Stimulated activated CD4-positive, alpha-beta T cell treated with anti-CD3 and anti-CD28 coated beads, Interleukin-15, amount 100 ng/mL, for 48 hours (primary cell): ENCODE measurements at places on chromosomes 2 and 18.

- DNase-seq: no peak
These were observed 178.0 kb upstream of the SPHKAP start for GRCh38 chr2:228359473-228359872.

- no peak for DNase-seq
These were observed 7.6 kb downstream of the PRKAG3 start for GRCh38 chr2:218824004-218824403.

DNA sequence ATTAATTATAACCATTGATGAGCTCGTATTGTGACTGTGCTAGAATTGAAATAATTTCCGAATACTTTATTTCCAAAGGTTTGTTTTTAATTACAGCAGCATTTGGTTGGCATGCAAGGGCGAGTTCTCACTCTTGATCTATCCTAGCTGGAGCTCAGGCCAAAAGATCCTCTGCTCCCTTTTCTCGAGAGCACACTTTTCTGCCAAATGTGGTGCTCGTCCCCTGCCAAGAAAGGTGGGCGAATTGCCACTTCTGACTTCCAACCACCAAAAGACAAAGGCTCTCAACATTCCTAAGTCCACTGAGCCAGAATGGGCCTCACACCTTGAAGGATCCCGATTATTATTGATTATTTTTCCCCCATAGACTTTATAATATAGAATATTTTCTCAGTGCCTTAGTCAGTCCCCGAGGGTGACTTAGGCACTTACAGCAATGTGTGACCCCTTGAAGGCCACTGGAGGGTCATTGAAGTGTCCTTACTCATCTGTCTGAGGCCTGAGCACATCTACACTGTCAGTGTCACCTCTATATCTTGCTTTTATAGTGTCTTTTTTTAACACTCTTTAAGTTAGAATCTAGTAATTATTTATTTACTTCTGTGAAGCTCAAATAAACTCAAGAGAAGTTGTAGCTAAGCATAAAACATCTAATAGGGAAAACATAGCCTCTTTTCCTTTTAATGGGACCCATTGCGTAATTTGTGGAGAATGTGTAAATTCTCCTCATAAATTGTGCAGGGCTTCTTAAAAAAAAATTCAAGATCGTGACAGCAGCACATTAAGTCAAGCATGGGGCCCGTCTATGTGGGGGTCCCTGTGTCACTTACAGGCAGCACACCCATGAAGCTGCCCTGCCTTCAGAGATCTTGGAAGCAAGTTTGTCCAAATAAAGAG is 98.3 kb downstream of the MEIS1 start:
- no peak for DNase-seq

DNA sequence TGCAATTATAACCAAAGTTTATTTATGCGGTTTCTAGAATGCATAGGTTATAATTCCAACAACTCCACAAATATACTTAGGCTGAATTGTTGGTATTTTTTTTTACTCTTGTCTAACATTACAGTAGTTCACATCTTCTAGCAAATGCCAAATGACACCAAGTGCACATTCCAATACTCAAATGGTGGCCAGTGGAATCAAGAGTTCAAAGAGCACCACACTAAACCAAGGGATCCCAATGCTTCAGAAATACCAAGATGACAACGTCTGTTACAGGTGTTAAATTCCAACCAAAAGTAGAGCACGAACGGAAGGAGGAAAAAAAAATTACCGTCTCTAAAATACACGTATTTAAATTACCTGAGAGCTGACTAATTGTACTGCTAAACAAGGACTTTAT is 136.2 kb downstream of the TMEM247 start:
- no peak for DNase-seq

DNA sequence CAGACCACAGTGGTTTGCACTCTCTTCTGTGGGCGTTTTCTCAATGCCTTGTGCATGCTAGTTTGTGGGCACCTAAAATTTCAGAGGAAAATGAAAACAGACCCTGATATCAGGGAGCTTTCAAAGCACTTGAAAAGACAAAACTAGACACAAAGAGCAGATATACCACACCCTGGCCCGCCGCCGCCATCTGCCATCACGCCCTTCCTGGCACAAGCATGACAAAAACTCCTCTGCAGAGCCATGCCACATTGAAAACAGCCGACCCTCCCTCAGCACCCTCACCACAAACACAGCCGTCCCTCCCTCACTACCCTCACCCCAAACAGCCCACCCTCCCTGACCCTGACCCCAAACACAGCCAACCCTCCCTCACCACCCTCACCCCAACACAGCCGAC is 84.8 kb upstream of the RAB6C start:
- no peak for DNase-seq

- DNase-seq: no peak
These were observed 174.3 kb downstream of the FAM210A start for GRCh38 chr18:13551841-13552733.

GRCh38 chr2:11169333-11169732 is 14.1 kb downstream of the SLC66A3 start:
- DNase-seq: no peak

DNA sequence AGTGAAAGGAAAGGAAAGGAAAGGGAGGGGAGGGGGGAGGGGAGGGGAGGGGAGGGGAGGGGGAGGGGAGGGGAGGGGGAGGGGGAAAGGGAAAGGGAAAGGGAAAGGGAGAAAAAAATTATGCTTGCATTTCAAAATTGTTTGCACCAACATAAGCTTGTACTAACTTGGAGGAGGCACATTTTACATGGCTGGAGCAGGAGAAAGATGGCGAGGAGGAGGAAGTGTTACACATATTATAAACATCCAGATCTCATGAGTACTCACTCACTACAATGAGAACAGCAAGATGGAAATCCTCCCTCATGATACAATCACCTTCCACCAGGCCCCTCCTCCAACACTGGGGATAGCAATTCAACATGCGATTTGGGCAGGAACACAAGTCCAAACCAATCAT is 660.2 kb upstream of the CDH2 start:
- no peak for DNase-seq

GRCh38 chr2:238336151-238336550 is 15.8 kb downstream of the TRAF3IP1 start:
- DNase-seq: no peak
